ENCODE measurements at places on chromosomes 1 and 21.

GRCh38 chr1:209388358-209388757 lies 195.2 kb upstream of the CAMK1G start:
- no peak for DNase-seq

GRCh38 chr1:32362474-32363313 lies at the start of the genes FAM229A and TSSK3:
TSS of gene FAM229A (minus strand) at chr1:32362485. CDS start at chr1:32362091, 394 bp downstream.
TSS of gene TSSK3 (plus strand) at chr1:32362539. CDS start at chr1:32362702, 163 bp downstream.
- DNase-seq = no peak

DNA sequence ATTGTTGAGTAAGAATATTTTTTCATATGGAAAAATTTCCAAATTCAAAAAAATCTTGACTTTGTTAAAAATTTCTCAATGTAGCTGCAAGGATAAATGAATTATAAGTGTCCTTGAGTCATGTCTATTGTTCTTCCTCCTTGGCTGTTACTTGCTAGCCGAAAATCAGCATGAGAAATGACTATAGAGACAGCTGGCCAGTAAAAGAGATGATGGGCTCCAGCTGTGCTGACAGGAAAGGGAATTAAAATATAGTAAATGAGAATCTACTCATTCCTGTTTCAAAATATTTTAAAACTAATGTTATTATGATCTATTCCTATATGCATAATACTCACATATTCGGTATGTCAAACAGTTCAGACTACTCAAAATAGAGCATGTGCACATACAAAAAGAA lies 1292.6 kb downstream of the BRINP3 start:
- no peak for DNase-seq

DNA sequence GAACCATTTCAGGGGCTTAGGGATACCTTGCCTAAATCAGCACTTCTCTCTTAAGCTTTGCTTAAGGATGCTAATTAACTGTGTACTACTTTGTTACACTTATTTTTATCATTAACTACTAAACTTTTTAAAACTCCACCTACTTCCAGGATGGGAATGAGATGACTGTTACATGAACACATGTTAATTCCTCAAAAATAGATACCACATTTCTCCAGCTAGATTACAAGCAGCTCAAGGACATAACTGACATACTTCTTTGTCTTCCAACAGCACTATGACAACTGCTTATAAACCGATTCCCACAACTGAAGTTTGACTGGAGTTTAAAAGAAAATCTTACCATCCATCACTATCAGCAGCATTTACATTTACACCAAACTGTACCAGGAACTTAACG lies 53.7 kb downstream of the TP53BP2 start:
- DNase-seq = no peak

- no peak for DNase-seq
These were observed 77.0 kb upstream of the POU3F1 start for GRCh38 chr1:38123356-38124135.

DNA sequence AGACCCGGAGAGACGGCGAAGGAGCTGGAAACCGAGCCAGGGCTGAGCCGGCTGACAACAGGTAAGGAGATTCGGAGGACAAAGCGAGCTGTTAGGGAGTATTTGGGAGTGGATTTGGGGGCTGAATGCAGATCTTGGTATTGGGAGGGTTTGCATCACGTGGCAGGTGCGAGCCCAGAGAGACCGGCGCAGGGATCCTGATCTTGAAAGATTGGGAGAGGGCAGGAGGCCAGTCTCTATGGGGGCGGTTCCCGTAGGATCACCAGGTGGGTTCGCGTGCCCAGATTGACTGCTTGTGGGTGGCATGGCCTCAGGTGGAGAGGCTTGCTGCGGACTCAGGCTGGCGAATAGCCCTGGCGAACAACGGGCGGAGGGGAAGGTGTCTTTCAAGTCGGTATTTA lies 204 bp downstream of the CIART start:
- DNase-seq = no peak

- no peak for DNase-seq
These were observed 2.3 kb upstream of the JAM2 start for GRCh38 chr21:25636727-25637126.
